Activated naive CD4-positive, alpha-beta T cell treated with anti-CD3 and anti-CD28 coated beads for 36 hours (primary cell): ENCODE measurements at places on chromosomes 13 and 19. TPM values are rescaled to one million over a fixed set of nuclear protein-coding genes. Genes with fewer than 3 reads are reported as not detected.

The YJEFN3 gene
- 6.5 TPM for total RNA-seq

GRCh38 chr19:10289836-10290356, at the start of gene ICAM5:
TSS of gene ICAM5 (plus strand) at chr19:10289952. CDS start at chr19:10290044, 92 bp downstream.
- H3K4me3 ChIP-seq, result peak within 1 kb of the TSS; percentile 71
- DNase-seq, result no peak
- no peak within 1 kb of the TSS for H3K27ac ChIP-seq
- peaks cover 69% of the 10 kb centered on the region for H3K27me3 ChIP-seq
- H3K36me3 ChIP-seq, result peaks cover 13% of the 10 kb centered on the region

The SERTAD3 gene
- total RNA-seq, result 7.3 TPM

The RUBCNL gene
- total RNA-seq, result 3.7 TPM

- no peak for DNase-seq
- no peaks in the 10 kb centered on the region for H3K36me3 ChIP-seq
- H3K27me3 ChIP-seq, result no peaks in the 10 kb centered on the region
- no peaks in the 10 kb centered on the region for H3K4me1 ChIP-seq
Measured at GRCh38 chr13:58960888-58961287, 1202.8 kb downstream of the DIAPH3 start.

The UPK1A gene
- total RNA-seq, result not detected

The ZNF225 gene
- 2.2 TPM for total RNA-seq

DNA sequence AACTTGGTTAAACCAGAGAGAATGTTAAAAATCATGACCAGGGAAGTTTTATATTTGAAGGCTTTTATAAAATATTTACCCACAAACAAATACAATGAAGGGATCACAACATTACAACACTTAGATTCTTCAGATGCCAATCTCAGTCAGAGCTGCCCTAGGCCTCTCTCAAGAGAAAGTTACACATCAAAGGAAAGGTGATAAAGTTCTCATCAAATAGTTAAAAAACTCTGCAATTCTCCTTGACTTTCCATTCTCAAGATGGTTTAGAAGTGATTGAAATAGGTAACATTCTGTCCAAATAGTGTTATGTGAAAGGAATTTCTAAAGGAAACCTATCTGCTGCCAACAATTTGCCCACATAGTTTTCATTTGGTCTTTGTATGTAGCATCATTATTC, 1115.2 kb upstream of the MIR17HG start:
- no peak overlapping the region for H3K27ac ChIP-seq
- no peaks in the 10 kb centered on the region for H3K27me3 ChIP-seq
- H3K4me1 ChIP-seq, result no peaks in the 10 kb centered on the region
- no peak for DNase-seq
- no peak overlapping the region for H3K4me3 ChIP-seq

GRCh38 chr13:112079696-112080095, 12.7 kb downstream of the SOX1 start:
- no peak overlapping the region for H3K27ac ChIP-seq
- no peaks in the 10 kb centered on the region for H3K36me3 ChIP-seq
- H3K4me1 ChIP-seq, result no peaks in the 10 kb centered on the region

- H3K27me3 ChIP-seq, result peaks cover 5% of the 10 kb centered on the region
- H3K36me3 ChIP-seq, result no peaks in the 10 kb centered on the region
- H3K27ac ChIP-seq, result no peak overlapping the region
- DNase-seq, result no peak
Measured at GRCh38 chr13:71210861-71211260, 656.1 kb downstream of the DACH1 start.

The PGLYRP1 gene
- total RNA-seq, result not detected
